ENCODE measurements at places on chromosomes 1 and 21. TPM values are rescaled to one million over a fixed set of nuclear protein-coding genes. Genes with fewer than 3 reads are reported as not detected.

The MANEAL gene
- 3.4 TPM for total RNA-seq

The LRRIQ3 gene
- 2.6 TPM for total RNA-seq

The THEM5 gene
- total RNA-seq = not detected

The OR2L13 gene
- not detected for total RNA-seq

The USP1 gene
- total RNA-seq = 75.2 TPM

The RGS8 gene
- not detected for total RNA-seq

The PLPPR4 gene
- total RNA-seq = not detected

The MRPS15 gene
- total RNA-seq = 142 TPM

The SNIP1 gene
- total RNA-seq = 9.1 TPM

The SH2D1B gene
- total RNA-seq = not detected

The SYT14 gene
- under 0.01 TPM for total RNA-seq

The PODN gene
- total RNA-seq = not detected

The HSF2BP gene
- 1.1 TPM for total RNA-seq

The C1orf53 gene
- 8.9 TPM for total RNA-seq
